ENCODE measurements at places on chromosomes 11 and 22. TPM values are rescaled to one million over a fixed set of nuclear protein-coding genes. Genes with fewer than 3 reads are reported as not detected.

SYT9 gene
- 0.27 TPM for total RNA-seq

TCIRG1 gene
- 167 TPM for total RNA-seq

HSPB2 gene
- not detected for total RNA-seq

GLYATL1 gene
- total RNA-seq: not detected

RAB36 gene
- 8.1 TPM for total RNA-seq

KRTAP5-7 gene
- not detected for total RNA-seq

FCHSD2 gene
- total RNA-seq: 11.0 TPM

RFPL1 gene
- not detected for total RNA-seq

SMDT1 gene
- total RNA-seq: 42.4 TPM

DNAJC24 gene
- total RNA-seq: 10.9 TPM

INS gene
- not detected for total RNA-seq

SAA4 gene
- not detected for total RNA-seq

MIAT gene
- 0.34 TPM for total RNA-seq

NXPE4 gene
- not detected for total RNA-seq

DEPDC5 gene
- 4.1 TPM for total RNA-seq

MS4A7 gene
- total RNA-seq: not detected

DDIAS gene
- total RNA-seq: 7.6 TPM

LRRC10B gene
- 0.24 TPM for total RNA-seq

ACTN3 gene
- 0.06 TPM for total RNA-seq

C22orf42 gene
- not detected for total RNA-seq

TBX1 gene
- total RNA-seq: 4.1 TPM

FBLN1 gene
- total RNA-seq: 45.2 TPM

SYT8 gene
- total RNA-seq: not detected

MTFP1 gene
- total RNA-seq: 71.9 TPM

DBX1 gene
- total RNA-seq: not detected

TRIM6 gene
- total RNA-seq: 8.9 TPM

MLC1 gene
- total RNA-seq: not detected

OSBP gene
- total RNA-seq: 27.4 TPM

APOL3 gene
- total RNA-seq: 0.45 TPM

C11orf16 gene
- total RNA-seq: not detected

CALCA gene
- total RNA-seq: 0.09 TPM

YPEL4 gene
- total RNA-seq: 0.32 TPM
